Airway epithelial cell (primary cell): ENCODE measurements at places on chromosomes 5 and 9. TPM values are rescaled to one million over a fixed set of nuclear protein-coding genes. Genes with fewer than 3 reads are reported as not detected.

Gene GPR150
- 0.65 TPM in 1 of 2 replicates, not detected in the other for total RNA-seq

Gene IL9
- total RNA-seq = not detected in 2 replicates

Gene RAD23B
- total RNA-seq = 69.0 and 89.2 TPM in 2 replicates

Gene KIAA0825
- total RNA-seq = 2.0 and 2.3 TPM in 2 replicates

Gene CRHBP
- not detected in 2 replicates for total RNA-seq
